ENCODE measurements at places on chromosomes 16 and 17.

DNA sequence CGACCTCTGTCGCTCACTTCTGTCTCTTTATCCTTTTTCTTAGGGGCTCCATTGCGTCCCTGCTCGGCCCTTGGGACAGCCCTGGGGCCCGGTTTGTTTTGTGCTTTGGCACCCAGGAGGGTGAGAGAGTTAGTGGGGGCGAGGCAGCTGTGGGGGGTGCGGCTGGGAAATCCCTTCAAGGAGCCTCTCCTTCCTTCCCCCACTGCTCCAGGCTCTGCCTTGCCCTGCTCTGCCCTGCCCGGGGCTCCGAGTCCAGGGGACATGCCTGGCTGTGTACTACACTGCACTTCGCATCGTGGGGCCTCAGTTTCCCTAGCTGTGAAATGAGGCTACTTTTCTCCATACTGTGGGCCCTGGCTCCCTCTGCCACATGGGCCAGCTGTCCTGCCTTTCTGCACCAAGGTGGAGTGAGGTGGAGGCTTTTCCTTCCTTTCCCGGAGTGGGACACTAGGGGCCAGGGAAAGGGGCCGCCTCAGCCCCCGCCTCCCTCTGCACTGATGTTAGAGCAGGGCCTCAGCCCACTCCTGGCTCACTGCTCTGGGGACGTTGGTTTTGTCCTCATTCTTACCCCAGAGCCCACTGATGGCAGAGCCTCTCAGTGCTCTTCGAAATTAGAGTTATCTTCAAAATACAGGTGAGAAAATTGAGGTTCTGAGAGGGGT, 980 bp downstream of the LLGL1 start:
- DNase-seq = no peak
- H3K27ac ChIP-seq = no peak overlapping the region
- H3K27me3 ChIP-seq = no peaks in the 10 kb centered on the region
- peaks cover 30% of the 10 kb centered on the region for H3K4me1 ChIP-seq

DNA sequence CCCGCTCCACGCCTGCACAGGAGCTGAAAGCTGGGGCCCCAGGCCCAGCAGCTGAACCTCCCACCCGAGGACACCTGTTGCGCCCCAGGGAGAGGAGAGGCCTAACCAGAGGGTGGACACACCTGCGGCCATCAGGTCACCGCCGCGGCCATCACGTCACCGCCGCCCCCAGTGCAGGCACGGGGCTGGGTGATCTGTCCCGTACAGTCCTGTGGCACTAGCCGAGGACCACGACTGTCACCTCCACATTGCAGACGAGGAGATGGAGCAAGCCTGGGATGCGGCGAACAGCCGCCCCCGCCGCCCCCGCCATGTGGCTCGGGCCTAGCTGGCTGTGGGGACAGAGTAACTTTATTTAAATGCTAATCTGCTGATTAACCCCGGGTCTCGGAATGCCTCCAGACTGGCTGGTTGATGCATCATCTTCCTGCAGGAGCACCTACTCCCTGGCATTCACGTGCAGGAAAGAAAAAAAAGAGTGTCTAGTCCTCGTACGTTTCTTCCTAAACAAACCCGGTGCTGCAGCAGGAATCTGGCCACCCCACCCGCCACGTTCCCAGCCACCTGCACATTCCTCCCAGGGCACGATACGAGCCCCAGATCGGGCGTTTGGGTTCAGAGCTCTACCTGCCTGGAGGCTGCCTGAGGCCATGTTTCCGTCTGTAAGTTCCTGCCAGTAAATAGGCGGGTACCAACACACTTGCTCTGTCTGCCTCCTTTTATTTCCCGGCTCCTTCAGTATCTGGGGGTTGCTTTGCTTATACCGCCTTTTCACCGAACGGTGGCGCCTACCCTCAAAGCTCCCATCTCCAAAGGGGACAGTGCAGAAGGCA, 29.9 kb downstream of the PIEZO1 start:
- H3K27me3 ChIP-seq = no peaks in the 10 kb centered on the region
- H3K4me3 ChIP-seq = no peak overlapping the region
- DNase-seq = no peak

DNA sequence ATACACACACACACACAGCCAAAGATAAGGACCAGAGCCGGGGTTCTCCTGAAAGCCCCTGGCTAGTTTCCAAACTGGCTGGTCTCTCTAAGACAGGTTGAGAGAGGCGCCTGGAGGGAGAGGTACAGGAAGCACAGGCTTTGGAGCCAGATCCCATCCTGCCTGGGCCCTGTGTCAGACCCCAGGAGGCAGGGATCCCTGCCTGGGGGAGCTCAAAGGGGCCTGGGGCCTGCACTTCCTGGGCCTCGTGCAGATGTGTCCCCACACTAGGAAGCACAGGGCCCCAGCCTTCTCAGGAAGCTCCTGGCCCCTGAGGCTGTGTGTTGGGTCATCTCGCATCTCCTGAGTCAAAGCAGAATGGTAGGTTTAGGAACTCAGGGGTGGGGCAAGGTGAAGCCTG, 16.0 kb downstream of the SLC5A10 start:
- peaks cover 37% of the 10 kb centered on the region for H3K4me1 ChIP-seq
- no peaks in the 10 kb centered on the region for H3K27me3 ChIP-seq
- peaks cover 11% of the 10 kb centered on the region for H3K36me3 ChIP-seq
- H3K27ac ChIP-seq = no peak overlapping the region
- no peak for DNase-seq
- no peak overlapping the region for H3K4me3 ChIP-seq

GRCh38 chr17:36608794-36609497, 7.6 kb downstream of the MRM1 start:
- DNase-seq = peak; percentile 70
- H3K4me3 ChIP-seq = no peak overlapping the region
- no peaks in the 10 kb centered on the region for H3K36me3 ChIP-seq
- H3K27me3 ChIP-seq = peaks cover 13% of the 10 kb centered on the region
- H3K27ac ChIP-seq = no peak overlapping the region

DNA sequence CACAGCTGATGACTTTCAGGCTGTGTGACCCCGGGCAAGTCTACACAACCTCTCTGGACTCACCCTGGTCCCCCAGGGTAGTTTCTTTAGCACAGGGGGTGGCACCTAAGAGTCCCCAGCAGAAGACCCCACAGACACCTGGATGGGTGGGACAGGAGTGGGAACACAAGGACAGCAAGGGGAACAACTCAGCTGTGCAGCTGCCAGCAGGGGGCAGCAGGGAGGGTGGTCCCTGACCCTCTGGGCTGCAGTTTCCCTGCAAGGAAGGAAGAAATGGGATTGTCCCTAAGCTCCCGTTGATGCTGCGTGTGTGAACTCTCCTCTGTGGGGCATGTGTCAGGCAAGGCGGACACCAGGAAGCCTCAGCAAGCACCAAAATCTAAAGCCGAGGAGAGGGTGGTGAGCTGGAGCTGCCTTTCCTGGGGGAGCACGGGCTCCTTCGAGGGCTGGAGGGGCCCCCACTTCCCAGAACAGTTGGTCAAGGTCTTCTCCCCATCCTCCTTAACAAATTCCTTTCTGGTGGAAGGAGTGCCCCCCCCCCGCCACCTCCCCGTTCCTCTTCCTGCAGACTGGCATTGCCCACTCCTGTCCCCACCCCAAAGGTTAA, 24.1 kb upstream of the CDH5 start:
- H3K36me3 ChIP-seq = no peaks in the 10 kb centered on the region
- H3K4me3 ChIP-seq = no peak overlapping the region
- H3K27ac ChIP-seq = no peak overlapping the region
- DNase-seq = peak; percentile 18

DNA sequence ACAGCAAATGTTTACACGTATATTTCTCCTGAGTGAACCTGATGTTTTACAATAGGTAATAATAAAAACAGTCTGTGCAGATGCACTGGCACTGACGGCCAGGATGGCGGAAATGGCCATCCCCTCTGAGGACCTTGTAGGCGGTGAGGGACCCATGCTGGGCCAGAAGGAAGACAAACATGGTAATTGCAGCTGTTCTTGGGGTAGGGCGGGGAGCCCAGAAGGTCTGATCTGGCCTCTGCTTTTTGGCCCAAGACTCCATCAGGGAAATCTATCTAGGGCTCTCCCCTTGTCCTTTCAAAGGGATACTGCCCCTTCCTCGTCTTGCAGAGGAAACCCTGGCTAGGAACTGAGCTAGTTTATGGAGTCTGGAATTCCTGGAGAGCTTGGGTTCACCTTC, 7.4 kb upstream of the LGALS9 start:
- no peak for DNase-seq
- peaks cover 38% of the 10 kb centered on the region for H3K36me3 ChIP-seq

- H3K4me1 ChIP-seq = peaks cover 5% of the 10 kb centered on the region
- no peak for DNase-seq
- no peak overlapping the region for H3K4me3 ChIP-seq
Measured at GRCh38 chr16:75482434-75483205, 12.6 kb downstream of the CHST6 start.

- peaks cover 36% of the 10 kb centered on the region for H3K36me3 ChIP-seq
- no peak for DNase-seq
- H3K27me3 ChIP-seq = no peaks in the 10 kb centered on the region
- no peaks in the 10 kb centered on the region for H3K4me1 ChIP-seq
- H3K27ac ChIP-seq = no peak overlapping the region
Measured at GRCh38 chr16:75578212-75578611, 12.0 kb downstream of the GABARAPL2 start.

GRCh38 chr16:29675811-29676643, 3.0 kb upstream of the QPRT start:
- H3K4me1 ChIP-seq = peaks cover 12% of the 10 kb centered on the region
- DNase-seq = peak; percentile 63
- no peak overlapping the region for H3K27ac ChIP-seq

- H3K27ac ChIP-seq = no peak overlapping the region
- H3K4me3 ChIP-seq = no peak overlapping the region
- H3K27me3 ChIP-seq = no peaks in the 10 kb centered on the region
- peak; percentile 88 for DNase-seq
- H3K36me3 ChIP-seq = peaks cover 8% of the 10 kb centered on the region
- peaks cover 55% of the 10 kb centered on the region for H3K4me1 ChIP-seq
Measured at GRCh38 chr16:27239906-27240655, 28.5 kb downstream of the NSMCE1 start.

DNA sequence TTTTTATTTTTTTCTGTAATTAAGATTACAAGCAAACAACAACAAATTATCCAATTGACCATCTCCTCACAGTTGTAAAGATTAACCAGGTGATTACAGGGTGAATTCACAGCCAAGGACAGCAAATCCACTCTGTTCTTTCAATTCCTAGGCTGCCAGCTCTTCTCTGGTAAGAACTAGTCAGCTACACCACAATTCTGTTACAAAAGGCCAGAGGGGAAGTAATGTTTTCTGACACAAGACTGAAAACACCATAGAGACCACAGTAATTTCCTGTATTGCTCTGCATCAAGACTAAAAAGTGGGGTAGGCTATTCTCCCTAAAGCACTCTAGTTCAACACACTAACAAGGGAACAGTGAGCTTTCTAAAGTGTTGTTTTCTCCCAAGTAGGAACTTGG, 10.6 kb downstream of the CA10 start:
- H3K27ac ChIP-seq = no peak overlapping the region
- H3K36me3 ChIP-seq = no peaks in the 10 kb centered on the region
- H3K4me1 ChIP-seq = no peaks in the 10 kb centered on the region
- peak; percentile 55 for DNase-seq
- H3K27me3 ChIP-seq = no peaks in the 10 kb centered on the region

- no peak overlapping the region for H3K27ac ChIP-seq
- no peaks in the 10 kb centered on the region for H3K4me1 ChIP-seq
- H3K4me3 ChIP-seq = no peak overlapping the region
- peaks cover 21% of the 10 kb centered on the region for H3K27me3 ChIP-seq
- DNase-seq = no peak
Measured at GRCh38 chr16:85734311-85735017, 16.4 kb downstream of the C16orf74 start.

- no peak overlapping the region for H3K27ac ChIP-seq
- H3K36me3 ChIP-seq = no peaks in the 10 kb centered on the region
- DNase-seq = peak; percentile 9
- H3K27me3 ChIP-seq = no peaks in the 10 kb centered on the region
Measured at GRCh38 chr16:63737633-63738032, 1384.2 kb downstream of the CDH11 start.

DNA sequence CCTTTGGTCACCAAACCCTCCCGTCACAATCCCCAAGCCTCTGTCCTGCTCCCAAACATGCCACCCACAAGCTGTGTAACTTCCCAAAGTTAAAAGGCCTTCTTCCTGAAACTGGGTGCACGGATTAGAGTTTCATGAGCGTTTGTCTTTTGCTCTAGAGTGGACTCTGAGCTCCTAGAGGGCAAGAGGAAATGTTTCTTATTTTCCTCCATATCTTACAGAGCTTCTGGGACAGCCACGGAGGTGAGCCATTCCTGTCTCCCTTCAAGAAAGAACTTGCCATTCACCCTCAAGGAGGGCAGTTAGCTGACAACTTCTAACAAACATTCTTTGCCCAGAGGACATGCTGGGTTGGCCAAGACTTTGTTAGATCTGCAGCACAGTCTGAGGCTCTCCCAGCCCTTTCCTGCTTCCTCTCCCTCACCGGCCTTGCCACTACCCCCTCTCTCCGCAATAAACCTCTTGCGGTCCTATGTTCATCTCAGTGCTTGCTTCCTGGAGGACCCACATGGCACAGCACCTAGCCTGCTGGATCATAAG, 2.6 kb upstream of the MYCBPAP start:
- H3K27ac ChIP-seq = no peak overlapping the region
- no peak overlapping the region for H3K4me3 ChIP-seq
- H3K36me3 ChIP-seq = no peaks in the 10 kb centered on the region
- H3K27me3 ChIP-seq = peaks cover 4% of the 10 kb centered on the region

- H3K4me1 ChIP-seq = peaks cover 25% of the 10 kb centered on the region
- H3K27me3 ChIP-seq = no peaks in the 10 kb centered on the region
- H3K4me3 ChIP-seq = peak overlapping the region; percentile 99
- H3K27ac ChIP-seq = peak overlapping the region; percentile 48
- no peak for DNase-seq
Measured at GRCh38 chr16:67481561-67482232, 740 bp upstream of the ATP6V0D1 start.
